ENCODE measurements at places on chromosomes 3 and 15.

DNA sequence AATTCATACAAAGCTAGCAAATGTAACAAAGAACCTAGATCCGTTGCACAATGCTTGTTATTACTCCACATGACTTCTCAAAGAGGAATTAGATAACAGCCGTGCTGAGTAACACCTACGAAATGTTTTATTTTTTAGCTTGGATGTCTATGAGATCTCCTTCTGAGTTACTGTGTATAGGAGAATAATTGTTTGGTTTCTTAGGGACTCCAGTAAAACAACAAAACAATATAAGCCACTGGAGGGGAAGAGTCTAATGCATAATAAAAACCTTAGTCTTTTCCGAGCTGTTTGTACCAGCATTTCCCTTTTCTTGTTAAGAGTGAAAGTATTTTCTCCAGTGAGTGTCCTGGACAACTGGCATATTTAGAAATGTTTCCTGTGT, 15.6 kb downstream of the SNAP23 start:
- peak; percentile 40 for DNase-seq

- DNase-seq = no peak
Measured at GRCh38 chr15:40290918-40291574, 8.2 kb upstream of the ANKRD63 start.

DNA sequence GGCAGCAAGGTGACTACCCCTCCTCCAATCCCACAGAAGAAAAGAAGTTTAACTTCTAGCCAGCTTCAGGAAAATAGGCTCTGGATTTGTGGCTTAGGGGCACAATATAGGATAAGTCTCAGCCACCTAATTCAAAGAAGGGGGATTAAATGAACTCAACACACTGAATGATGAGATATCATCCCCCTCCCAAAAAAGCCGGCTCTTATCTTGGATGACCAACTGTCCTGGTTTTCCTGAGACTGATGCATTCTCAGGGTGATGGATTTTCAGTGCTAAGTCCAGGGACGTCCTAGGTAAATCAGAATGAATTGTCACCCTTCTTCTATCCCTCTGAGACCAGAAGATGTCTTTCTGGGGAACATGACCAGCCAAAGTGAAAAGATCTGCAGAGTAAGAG, 487.0 kb upstream of the PROK2 start:
- no peak for DNase-seq

GRCh38 chr3:43363621-43364266, 77.4 kb downstream of the SNRK start:
- no peak for DNase-seq

- DNase-seq = peak; percentile 92
Measured at GRCh38 chr15:72319360-72319984, 485 bp downstream of the CELF6 start.

GRCh38 chr3:4447295-4447999, 19.6 kb downstream of the SUMF1 start:
- no peak for DNase-seq

- DNase-seq = no peak
Measured at GRCh38 chr3:38837358-38837757, 21.3 kb upstream of the SCN10A start.

- no peak for DNase-seq
Measured at GRCh38 chr3:72797773-72798543, 50.3 kb downstream of the SHQ1 start.

- peak; percentile 78 for DNase-seq
Measured at GRCh38 chr3:16801223-16801622, 83.5 kb upstream of the PLCL2 start.

DNA sequence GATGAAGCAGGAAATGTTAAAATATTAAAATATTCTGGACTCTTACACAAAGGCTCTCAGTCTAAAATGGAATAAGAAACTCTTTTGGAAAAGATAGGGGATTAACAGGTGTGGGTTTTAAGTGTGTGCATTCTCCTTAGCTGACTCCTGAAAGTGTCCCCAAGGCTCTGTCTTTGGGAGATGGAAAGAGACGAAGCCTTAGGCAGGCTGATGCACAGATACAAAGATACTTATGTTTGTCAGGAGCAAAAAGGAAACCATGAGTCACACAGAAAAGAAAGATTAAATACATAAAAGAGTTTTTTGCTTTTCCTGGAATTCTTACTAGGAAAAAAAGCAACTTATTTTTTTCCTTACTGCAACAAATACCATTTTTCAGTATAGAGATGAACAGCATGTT, 23.8 kb upstream of the ABI3BP start:
- no peak for DNase-seq

GRCh38 chr3:61912158-61912557, 350.8 kb downstream of the PTPRG start:
- DNase-seq = no peak

DNA sequence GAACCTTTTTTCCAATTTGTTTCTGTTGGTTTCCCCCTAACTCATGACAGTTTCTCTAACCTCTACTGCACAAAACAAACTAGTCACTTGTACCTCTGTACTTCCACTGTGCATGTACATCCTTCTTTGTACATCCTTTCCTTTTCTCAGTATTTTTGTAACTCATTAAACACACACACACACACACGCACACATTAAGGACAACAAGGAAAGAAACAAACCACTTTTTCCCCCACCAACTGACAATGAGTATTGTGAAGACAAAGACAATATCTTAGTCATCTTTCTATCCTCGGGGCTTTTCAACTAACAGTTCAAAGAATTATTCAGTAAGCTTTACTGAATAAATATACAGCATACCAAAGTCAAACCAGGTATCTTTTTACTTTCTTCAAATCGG, 170.5 kb downstream of the VPS13C start:
- DNase-seq = no peak

DNA sequence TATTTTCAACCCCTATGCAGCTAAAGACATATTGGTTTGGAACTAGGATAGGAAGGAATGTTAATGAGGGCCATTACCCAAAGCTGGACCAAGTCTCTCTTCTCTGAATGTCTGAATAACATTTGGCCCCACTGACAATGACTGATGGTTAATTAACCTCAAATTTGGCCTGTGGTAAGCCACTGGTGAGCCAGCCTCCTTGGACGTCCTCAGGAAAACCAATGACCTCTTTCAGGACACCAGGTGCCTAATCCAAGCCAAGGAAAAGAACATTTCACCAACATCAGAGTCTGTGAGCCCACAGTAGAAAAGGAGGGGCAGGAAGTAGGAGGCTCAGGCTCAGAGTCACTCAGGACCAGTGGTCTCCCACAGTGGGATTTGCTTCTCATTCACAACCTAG, 56.4 kb upstream of the ETV5 start:
- no peak for DNase-seq

GRCh38 chr3:42696356-42697288, 6.0 kb downstream of the HHATL start:
- DNase-seq = no peak

DNA sequence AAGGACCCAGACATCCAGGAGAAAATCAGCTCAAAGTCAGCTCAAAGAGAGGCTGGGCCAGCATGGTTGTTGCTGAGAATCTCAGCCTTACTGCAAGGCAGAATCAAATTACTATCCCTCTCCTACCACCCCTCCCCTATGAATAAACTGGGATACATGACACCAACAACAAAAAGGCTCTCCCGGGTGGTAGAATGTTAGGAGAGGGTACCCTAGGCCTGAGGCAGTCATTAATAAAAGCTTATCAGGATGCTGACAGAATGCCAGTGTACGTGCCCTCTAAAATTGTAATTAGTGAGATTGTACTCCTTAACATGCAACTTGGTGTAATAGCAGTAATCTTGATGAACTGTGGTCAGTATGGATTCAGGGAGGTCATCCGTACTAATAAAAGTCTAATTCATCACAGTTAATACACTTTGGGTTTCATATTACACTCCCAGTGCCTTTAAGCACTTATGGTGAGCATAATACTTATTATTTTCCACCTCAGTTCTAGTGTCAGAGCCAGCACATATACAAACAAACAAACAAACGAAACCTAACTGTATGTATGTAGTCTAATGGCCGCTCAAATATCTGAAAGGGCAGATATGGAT, 76.5 kb downstream of the B3GALNT1 start:
- DNase-seq = no peak

DNA sequence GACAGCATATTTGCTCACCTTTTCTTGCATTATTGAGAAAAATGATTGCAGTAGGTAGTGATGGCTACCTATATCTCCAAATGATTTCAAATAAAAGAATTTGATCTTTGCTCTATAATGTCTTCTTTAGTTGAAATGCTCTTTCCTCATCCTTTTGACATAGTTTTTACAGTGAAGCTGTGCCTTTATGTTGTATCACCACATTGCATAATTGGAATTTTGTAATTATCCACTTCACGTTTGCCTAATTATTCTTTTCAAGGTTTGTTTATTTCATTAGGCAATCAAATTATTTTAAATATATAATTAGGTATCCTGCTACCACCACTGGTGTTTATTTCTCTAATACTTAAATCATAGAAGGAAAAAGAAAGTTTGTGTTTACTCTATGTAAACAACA, 21.3 kb upstream of the P2RY13 start:
- DNase-seq = peak; percentile 27

DNA sequence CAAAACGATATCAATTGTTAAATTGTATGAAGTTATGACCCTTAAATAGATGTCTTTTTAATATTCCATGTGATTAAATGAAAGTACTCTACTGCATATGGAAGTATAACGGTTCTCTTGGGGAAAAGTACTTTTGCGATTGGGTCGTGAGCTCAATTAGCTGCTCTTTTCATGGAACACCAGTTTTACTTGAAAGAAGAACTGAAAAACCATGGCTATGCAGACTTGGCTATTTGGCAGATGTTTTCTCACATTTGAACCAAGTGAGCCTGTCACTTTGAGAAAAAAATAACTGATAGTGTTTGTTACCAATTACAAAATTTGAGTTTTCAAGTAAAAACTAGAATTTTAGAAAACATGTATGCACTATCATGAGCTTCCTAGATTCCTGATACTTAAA, 5.9 kb upstream of the INAFM2 start:
- no peak for DNase-seq

GRCh38 chr3:52742418-52743041, 28.2 kb downstream of the NEK4 start:
- DNase-seq = peak; percentile 54

DNA sequence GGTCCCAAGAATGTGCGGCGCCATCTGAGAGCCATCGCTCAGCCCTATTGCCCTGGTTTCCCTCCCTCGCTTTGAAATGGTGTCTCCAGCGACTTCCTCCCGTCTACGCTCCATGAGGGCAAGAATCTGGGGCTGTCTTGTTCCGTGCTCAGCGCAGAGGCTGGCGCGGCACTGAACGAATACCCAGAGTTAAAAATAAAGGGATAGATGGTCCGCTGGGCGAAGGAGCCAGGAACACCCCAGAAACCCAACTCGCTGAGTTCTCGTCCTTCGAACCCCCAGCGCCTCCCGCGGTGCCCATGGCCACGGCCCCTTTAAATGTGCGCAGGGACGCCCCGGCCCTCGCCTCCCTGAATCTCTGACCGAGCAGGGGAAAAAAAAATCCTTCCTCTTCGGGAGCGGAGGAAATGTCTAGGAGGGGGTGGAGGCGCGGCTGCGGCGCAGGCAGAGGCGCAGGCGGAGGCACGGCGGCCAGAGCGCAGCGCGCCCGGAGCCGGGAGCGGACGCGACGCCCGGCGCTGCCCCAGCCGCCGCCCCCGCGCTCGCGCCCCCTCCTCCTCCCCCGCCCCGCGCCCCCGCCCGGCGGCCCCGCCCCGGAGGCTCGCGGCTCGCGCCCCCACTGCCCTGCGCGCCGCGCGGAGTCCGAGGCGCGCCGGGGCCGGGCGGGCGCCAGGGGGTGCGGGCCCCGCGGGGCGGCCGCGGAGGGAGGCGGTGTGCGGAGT, 8.5 kb upstream of the FGD5 start:
- DNase-seq = peak; percentile 71

- no peak for DNase-seq
Measured at GRCh38 chr15:100108346-100108745, 233.4 kb downstream of the ADAMTS17 start.

DNA sequence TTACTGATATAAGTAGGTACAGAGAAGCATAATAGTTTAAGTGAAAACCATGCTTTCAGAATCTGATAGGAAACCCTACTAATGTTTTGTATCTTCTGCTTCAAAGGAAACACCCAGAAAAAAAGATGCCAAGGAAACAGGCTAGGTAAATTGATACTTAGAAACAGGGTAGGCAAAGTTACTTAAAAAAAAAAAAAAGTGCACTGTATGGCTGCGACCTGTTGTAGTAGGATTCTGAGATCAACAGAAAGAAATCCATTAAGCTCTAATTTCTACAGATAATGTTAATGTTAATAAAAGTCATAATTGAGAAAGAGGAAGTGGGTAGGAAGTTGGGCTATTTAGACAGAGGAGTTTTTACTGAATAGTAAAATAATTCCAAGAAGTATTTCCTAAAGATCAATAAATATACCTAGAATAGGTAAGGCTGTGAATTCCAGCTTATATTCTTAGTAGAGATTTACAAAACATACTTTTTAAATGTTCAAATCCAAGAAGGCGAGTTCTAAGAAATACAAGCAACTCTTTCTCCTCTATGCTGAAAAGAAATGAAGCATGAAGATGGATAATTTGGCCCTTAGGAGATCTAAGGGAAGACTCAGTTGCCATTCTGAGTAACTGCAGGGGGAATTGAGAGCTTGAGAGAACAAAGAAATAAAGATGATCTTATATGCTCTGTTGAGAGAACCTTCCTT, 24.1 kb upstream of the STT3B start:
- no peak for DNase-seq

- no peak for DNase-seq
Measured at GRCh38 chr3:54954022-54954421, 26.2 kb upstream of the LRTM1 start.
